ENCODE measurements at places on chromosomes 13 and 19.

- DNase-seq, result no peak
Observed at GRCh38 chr19:13262450-13262849, 112.2 kb downstream of the IER2 start.

DNA sequence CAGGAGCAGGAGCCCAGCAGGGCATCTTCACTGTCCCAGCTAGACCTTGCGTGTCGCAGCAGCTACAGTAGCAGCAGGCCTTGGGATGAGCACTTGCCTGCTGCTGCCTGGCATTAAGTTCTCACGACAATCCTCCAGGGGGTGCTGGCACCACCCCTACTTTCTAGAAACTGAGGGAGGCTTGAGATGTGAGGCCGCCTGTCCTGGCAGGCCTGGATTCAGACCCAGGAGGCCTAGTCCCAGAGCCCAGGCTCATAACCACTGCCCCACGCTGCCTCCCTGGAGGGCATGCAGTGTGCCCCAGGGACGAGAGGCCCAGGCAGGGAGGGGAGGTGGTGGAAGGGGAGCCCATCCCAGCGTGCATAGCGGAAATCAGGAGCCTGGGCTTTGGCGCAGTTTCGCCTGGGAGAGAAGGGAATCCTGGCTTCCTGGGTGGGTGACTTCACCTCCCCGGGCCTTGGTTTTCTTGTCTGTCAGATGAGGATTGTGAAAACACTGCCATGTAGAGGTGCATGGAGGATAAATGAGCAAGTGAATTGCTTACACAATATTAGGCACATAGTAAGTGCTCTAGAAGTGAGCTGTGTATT lies 26.1 kb downstream of the PPP5C start:
- DNase-seq, result peak; percentile 58

DNA sequence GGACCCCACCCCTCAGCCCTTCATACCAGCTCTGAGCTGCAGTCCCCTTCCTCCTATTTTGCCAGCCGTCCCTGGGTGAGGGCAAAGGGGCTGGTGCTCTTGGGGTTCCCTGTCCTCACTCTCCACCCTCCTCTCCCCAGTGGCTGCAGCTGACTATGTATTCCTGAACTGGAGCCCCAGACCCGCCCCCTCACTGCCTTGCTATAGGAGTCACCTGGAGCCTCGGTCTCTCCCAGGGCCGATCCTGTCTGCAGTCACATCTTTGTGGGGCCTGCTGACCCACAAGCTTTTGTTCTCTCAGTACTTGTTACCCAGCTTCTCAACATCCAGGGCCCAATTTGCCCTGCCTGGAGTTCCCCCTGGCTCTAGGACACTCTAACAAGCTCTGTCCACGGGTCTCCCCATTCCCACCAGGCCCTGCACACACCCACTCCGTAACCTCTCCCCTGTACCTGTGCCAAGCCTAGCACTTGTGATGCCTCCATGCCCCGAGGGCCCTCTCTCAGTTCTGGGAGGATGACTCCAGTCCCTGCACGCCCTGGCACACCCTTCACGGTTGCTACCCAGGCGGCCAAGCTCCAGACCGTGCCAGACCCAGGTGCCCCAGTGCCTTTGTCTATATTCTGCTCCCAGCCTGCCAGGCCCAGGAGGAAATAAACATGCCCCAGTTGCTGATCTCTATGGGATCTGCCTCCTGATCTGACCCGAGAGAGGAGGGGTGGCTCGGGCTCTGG lies 2.4 kb downstream of the COX7A1 start:
- no peak for DNase-seq

DNA sequence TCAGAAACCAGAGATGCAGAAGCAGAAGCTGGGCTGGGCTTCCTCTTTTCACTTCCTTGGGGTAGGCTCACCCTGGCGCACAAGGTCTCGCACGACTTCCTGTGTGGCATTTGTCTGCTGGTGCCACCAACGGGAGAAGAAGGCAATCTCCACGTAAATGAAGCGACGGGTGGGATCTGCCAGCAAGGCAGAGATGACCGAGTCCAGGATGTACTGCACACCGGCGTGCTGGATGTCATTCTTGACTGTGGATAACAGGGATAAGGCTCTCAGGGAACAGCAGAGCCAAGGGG lies 1.3 kb downstream of the MAN2B1 start:
- no peak for DNase-seq

DNA sequence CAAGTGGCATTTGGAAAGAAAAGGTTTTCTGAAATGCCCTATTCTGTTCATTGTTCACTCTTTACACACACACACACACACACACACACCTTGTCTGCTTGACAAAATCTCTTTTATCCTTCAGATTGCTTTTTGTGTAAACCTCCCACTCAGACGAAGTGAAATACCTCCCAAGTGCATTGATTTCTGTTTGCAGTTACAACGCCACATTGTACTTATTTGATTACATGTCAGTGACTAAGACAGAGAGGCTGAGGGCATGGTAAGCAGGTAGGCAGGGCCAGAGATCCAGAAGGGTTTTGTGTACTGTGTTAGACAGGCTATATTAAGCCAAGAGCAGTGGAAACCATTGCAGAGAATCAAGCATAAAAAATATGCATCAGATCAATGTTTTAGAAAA lies 561.8 kb downstream of the GPC6 start:
- no peak for DNase-seq

DNA sequence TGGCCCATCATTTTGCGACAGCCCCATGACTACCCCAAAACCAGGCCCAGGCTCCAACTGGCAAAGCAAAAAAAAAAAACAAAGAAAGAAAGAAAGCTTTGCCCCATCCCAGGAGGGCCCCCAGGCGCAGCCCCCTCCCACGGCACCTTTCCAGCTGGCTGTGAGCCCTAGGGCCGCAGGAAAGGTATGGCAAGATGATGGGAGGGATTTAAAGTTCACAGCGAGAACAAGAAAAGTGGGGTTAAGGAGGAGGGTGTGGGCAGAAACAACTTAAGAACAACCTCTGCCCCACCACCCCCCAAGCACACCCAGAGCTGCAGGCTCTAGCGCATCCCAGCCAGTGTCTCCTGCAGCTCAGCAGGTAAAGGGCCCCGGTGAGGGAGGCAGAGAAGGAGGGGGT lies at the start of gene CYP2F1:
Gene CYP2F1 (plus strand): TSS at position 301 of the 400 bp plus-strand sequence. CDS start 1,757 bp downstream, outside the sequence.
- no peak for DNase-seq

DNA sequence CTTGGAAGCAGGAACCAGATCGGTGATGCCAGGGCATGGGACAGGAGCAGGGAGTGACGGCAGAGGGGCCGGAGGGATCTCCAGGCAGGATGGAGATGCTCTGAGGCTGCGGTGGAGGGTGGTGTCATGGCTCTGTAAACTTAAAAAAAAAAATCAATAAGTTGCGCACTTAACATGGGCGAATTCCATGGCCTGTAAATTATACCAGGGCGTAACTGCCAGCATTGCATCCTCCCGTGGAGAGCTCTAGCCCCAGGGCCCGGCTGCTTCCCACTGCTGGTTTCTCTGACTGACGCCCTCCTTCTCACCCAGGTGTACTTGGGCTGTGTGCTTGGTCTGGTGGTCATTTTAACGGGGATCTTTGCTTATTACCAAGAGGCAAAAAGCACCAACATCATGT lies 8.7 kb downstream of the ATP12A start:
- DNase-seq, result no peak

GRCh38 chr19:33492951-33493350 lies 28.6 kb downstream of the PEPD start:
- DNase-seq, result no peak

DNA sequence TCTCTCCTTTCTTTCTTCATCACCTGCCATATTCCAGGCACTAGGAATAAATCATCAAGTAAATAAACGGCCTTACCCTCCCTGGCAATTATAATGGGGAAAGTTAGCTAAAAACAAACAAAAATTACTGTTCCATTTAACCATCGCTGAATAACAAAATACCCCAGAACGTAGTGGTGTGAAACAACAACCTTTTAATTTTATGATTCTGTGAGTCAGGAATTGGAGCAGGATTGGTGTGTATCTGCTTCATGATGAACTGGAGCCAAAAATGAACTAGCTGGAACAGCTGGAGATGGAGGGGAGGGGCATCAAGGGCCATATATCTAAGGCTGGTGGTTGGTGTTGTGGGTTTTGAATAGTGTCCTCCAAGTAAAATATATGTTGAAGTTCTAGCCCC lies 3.7 kb upstream of the CADM4 start:
- no peak for DNase-seq

DNA sequence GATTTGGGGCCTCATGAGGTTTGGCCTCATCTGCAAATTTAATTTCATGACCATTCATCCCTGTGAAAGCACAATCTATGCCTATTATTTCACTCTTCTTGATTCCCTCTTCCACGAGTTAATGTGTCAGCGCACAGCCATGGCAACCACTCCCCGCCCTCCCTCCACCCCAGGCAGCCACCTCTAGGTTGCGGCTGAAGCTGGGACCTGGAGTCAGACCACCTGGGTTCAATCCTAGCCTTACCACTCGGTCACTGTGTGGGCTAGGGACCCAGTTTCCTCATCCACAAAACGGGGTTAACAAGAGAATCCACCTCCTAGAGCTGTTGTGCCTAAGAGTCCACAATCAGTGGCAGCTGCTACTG lies 9.8 kb downstream of the CHST8 start:
- DNase-seq, result no peak

GRCh38 chr13:60158321-60158801 lies 5.4 kb downstream of the DIAPH3 start:
- DNase-seq, result no peak

GRCh38 chr19:19542507-19542906 lies 4.4 kb downstream of the CILP2 start:
- DNase-seq, result no peak

GRCh38 chr19:38617764-38618589 lies at the start of gene MAP4K1:
Gene MAP4K1, minus strand, starts transcription at chr19:38617953. Its CDS starts 58 bp downstream, at chr19:38617895.
- DNase-seq, result no peak

- no peak for DNase-seq
Observed at GRCh38 chr13:109870696-109871370, 84.5 kb upstream of the IRS2 start.

DNA sequence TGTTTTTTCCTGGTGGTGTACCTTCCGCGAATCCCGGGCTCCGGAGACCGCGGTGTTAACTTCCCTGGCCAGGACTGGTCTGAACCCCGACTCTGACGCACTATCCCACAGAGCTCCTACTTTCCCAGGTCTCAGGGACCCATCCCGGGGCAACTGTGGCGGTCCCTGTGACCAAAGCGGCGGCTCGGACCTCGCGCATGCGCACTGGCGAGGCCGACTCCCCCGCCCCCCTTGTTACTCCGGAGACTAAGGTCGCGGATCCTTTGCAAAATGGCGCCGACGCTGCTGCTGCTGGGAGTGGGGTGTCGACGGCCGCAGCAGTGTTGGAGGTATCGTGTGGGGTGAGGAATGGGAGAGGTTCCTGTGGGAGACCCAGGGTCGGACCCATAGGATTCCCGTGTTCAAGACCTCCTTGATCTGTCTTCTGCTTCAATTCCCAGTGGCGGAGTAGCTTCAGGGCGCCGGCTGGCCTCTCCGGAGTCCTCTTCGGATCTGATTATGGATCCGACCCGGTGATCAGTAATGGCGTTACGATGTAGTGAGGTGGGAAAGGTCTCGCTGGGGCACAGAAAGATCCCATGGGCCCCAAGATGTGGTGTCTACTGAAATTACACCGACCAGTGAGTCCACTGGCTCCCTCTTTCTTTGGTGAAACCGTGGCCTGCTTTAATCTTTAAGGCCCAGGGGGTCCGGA lies 66.6 kb upstream of the ZNF527 start:
- no peak for DNase-seq

DNA sequence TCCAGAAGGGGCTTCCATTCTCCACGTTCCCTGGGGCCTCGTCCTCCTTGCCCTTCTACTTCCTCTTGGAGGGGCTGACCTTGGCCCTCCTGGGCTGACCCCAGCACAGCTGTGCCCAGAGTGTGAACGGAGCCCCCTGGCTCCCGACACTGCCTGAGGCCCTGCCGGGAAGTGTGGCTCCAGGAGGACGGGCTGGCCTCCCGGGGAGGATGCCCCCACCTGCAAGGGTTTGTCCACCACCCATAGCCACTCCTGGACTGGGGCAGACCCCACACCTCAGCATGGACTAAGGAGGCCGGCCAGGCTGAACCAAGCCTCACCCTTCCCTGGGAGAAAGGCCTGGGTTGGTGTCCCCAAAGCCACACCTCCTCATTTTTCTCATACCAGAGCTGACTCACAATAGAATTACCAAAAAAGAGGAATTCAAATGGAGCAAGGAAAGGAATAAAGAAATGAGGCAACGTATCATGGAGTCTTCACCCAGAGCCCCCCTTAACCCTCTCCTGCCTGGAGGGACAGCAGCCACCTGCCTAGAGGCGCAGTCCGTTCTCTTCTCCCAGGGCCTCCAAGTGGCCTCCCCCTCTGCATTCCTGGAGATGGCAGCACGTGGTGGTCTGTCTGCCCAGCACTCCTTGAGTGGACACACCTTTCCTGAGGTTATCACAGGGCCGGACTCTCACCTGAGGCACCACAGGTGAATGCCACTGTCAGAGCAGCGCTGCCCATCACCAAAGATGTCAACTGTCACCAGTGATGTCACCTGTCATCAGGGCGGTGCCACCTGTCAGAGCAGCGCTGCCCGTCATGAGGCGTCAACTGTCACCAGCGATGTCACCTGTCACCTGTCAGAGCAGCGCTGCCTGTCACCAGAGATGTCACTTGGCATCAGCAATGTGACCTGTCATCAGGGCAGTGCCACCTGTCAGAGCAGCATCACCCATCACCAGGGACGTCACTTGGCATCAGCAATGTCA lies 3.1 kb upstream of the C13orf46 start:
- DNase-seq, result no peak

- DNase-seq, result no peak
Observed at GRCh38 chr13:51243832-51244231, 21.6 kb downstream of the FAM124A start.

DNA sequence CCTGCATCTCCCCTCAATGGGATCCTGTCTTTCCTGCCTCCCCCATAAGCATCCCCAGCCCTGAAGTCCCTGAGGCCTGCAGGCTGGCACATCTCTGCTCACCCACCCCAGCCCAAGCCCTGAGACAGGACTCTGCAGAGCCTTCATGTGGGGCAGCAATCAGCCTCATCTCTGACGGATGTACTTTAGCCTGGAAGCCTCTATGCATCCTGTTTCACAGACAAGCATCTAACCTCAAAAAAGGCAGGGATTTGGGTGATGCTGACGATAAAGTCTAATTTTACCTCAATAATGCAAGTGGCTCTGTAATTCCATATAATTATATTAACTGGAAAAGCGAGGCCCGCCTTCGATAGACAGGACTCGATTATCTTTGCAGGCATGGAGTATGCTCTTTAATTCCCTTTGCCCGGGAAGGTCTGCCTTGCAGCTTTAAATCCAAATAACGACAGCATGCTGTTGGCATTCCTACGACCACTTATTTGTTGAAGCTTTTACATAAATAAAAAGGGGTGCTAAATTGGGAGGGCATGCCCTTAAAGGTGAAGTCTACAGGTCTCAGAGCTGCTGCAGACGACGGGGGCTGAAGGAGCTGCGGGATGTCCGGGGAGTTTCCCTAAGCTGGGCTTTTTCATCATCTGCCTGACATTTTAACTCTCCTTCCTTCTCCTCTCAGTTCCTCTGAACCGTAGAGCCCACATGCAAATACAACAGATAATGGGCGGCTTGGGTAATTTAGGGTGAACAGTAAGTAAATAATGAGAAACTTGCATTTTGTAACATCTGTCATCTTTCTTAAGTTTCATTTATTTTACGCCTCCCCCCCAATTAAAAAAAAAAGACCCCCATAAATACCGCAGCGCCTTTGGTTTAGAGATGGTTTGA lies 211.5 kb downstream of the URI1 start:
- DNase-seq, result no peak

Measured in left forelimb (tissue), 1 donor.